ENCODE measurements at places on chromosomes 2 and 18. TPM values are rescaled to one million over a fixed set of nuclear protein-coding genes. Genes with fewer than 3 reads are reported as not detected.

Gene RAB6C
- total RNA-seq: not detected

Gene XDH
- not detected for total RNA-seq

Gene SRD5A2
- total RNA-seq: not detected

Gene NEUROD1
- total RNA-seq: not detected

Gene NYAP2
- total RNA-seq: not detected

Gene COL6A3
- 35.2 TPM for total RNA-seq

Gene NTSR2
- total RNA-seq: not detected

Gene CXCR1
- not detected for total RNA-seq

Gene RNF144A
- 12.2 TPM for total RNA-seq

Gene LINC00305
- total RNA-seq: not detected

Gene GMPPA
- 25.0 TPM for total RNA-seq

Gene SERPINB10
- total RNA-seq: not detected

Gene FMNL2
- 50.0 TPM for total RNA-seq

Gene ACMSD
- not detected for total RNA-seq

Gene NGEF
- total RNA-seq: under 0.01 TPM

Gene NRP2
- total RNA-seq: 309 TPM

Gene PLA2R1
- 22.3 TPM for total RNA-seq

Gene FBXO48
- 0.34 TPM for total RNA-seq

Gene MYO3B
- total RNA-seq: under 0.01 TPM

Gene GRHL1
- total RNA-seq: 0.09 TPM

Gene GPR17
- not detected for total RNA-seq

Gene CHCHD5
- 5.6 TPM for total RNA-seq

Gene GPR45
- total RNA-seq: not detected

Gene MEP1B
- total RNA-seq: 0.09 TPM

Gene COPS8
- total RNA-seq: 43.7 TPM

Gene RNMT
- 21.7 TPM for total RNA-seq

Gene TMEM178A
- total RNA-seq: 0.11 TPM

Gene STARD6
- total RNA-seq: 0.11 TPM

Gene SERPINB11
- not detected for total RNA-seq

Gene FOXI3
- not detected for total RNA-seq

Gene GALNT5
- under 0.01 TPM for total RNA-seq

Gene OR6B2
- total RNA-seq: not detected

Gene UPP2
- not detected for total RNA-seq

Gene SYT4
- total RNA-seq: not detected

Gene SLC19A3
- total RNA-seq: not detected

Gene CRYGC
- not detected for total RNA-seq

Gene IL36B
- total RNA-seq: not detected

Gene PLGLB2
- 1.8 TPM for total RNA-seq

Gene PID1
- total RNA-seq: 0.11 TPM

Gene ABCB11
- not detected for total RNA-seq

Gene ACOXL
- total RNA-seq: not detected

Gene PLB1
- total RNA-seq: 0.43 TPM

Gene AKAIN1
- not detected for total RNA-seq

Gene PROKR1
- not detected for total RNA-seq

Gene TPO
- not detected for total RNA-seq

Gene CRIM1
- 581 TPM for total RNA-seq

Gene HIBCH
- 18.2 TPM for total RNA-seq

Gene CBLN2
- total RNA-seq: not detected

Gene PSMG2
- total RNA-seq: 67.5 TPM

Gene TCF7L1
- total RNA-seq: 5.2 TPM

Gene EMILIN2
- 1.4 TPM for total RNA-seq

Gene KHK
- total RNA-seq: 2.4 TPM

Gene GALR1
- not detected for total RNA-seq

Data from dermis lymphatic vessel endothelial cell (primary cell).